ENCODE measurements at places on chromosomes 16 and 17. TPM values are rescaled to one million over a fixed set of nuclear protein-coding genes. Genes with fewer than 3 reads are reported as not detected.
A peak's percentile ranks its signal among the peaks of the same experiment; 100 is the strongest.

GRCh38 chr16:50450957-50451356, 82.2 kb upstream of the BRD7 start:
- H3K4me1 ChIP-seq: no peaks in the 10 kb centered on the region
- no peak overlapping the region for H3K27ac ChIP-seq
- H3K4me3 ChIP-seq: no peak overlapping the region
- no peaks in the 10 kb centered on the region for H3K36me3 ChIP-seq
- no peak for DNase-seq

DNA sequence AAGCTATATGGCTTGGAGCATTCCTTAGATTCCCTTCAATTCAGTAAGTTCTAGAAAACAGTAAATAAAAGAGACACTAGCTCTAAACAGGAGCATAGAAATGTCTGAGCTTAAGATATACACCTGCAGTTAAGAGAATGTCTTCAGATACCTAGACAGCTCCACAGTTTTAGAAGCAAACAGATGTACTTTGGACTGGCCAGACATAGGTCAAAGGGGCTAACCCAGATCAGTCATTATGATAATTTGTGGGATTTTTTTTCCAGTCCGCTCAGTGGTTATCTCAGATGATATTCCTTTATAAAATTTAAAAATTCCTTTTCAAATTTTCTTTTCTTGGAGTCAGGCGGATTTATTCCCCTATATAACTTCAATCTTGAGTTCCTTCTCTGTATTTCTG, 65.8 kb upstream of the RASL10B start:
- peaks cover 66% of the 10 kb centered on the region for H3K36me3 ChIP-seq
- H3K27ac ChIP-seq: no peak overlapping the region
- H3K27me3 ChIP-seq: no peaks in the 10 kb centered on the region

CARHSP1 gene
- 55.3 TPM for total RNA-seq

DNA sequence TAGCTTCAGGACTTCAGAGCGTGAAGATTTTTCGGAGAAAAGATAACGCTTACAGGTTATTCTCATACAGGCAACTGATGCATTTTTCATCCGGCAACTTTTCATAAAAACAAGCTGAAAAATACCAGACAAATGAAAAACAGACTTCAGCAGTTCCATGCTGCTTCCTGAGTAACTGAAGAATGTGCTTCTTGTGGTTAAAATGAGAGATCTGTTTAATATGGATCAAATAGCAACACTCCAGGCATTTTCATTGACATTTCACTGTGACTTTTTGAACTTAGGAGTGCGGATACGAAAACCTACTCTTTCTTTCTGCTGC, 705 bp upstream of the PITPNC1 start:
- peak overlapping the region; percentile 77 for H3K4me3 ChIP-seq
- H3K27me3 ChIP-seq: no peaks in the 10 kb centered on the region
- H3K27ac ChIP-seq: peak overlapping the region; percentile 74
- no peaks in the 10 kb centered on the region for H3K36me3 ChIP-seq

CX3CL1 gene
- total RNA-seq: 0.15 TPM

DNA sequence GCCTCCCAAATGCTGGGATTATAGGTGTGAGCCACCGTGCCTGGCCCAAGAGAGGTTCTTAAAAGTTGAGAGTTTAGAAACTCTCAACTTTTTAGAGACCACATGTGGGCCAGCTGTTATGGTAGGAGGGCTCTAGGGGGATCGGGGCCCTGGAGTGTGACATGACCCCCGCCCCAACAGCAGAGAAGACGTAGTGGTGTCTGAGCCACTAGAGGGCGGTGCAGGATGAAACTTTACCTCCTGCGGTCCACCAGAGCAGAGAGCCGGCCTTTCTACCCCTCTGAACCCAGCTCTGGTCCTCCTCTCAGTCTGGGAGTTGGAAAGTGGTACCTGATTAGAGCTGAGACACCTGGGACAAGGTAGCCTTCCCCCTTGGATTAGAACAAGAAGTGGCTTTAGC, 7.4 kb downstream of the CDK5RAP3 start:
- H3K36me3 ChIP-seq: peaks cover 77% of the 10 kb centered on the region
- H3K4me1 ChIP-seq: no peaks in the 10 kb centered on the region
- H3K27ac ChIP-seq: no peak overlapping the region
- no peaks in the 10 kb centered on the region for H3K27me3 ChIP-seq

GPR139 gene
- total RNA-seq: not detected

DNA sequence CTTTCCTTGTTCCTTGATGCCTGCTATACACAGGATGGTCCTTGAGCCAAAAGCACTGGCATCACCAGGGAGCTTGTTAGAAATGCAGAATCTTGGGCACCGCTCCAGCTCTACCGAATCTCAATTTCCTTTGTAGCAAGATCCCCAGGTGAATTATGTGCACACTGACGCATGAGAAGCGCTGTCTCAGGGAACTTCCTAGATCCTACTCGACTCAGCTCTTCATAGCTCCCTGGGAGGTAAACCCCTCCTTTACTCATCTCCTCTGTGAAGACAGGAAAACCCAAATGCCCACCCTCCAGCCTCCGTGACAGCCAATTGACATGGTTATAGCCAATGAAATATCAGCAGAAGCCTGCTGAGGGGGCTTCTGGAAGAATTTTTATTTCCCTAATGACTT, 4.1 kb downstream of the USP31 start:
- H3K4me1 ChIP-seq: peaks cover 10% of the 10 kb centered on the region
- H3K4me3 ChIP-seq: no peak overlapping the region
- H3K36me3 ChIP-seq: no peaks in the 10 kb centered on the region
- H3K27me3 ChIP-seq: no peaks in the 10 kb centered on the region
